B cell (primary cell): ENCODE measurements at places on chromosomes 16 and 17. TPM values are rescaled to one million over a fixed set of nuclear protein-coding genes. Genes with fewer than 3 reads are reported as not detected.

The SBK1 gene
- 0.22 and 0.78 TPM in 2 replicates for polyA plus RNA-seq

The STAT5A gene
- 48.8 and 63.0 TPM in 2 replicates for polyA plus RNA-seq

The CLEC10A gene
- polyA plus RNA-seq, result 0.15 and 0.99 TPM in 2 replicates

The FOXN1 gene
- polyA plus RNA-seq, result not detected in 2 replicates

The ARL6IP1 gene
- 52.0 and 144 TPM in 2 replicates for polyA plus RNA-seq

The CD19 gene
- polyA plus RNA-seq, result 478 and 548 TPM in 2 replicates

The FNDC8 gene
- not detected in 2 replicates for polyA plus RNA-seq

The MMP28 gene
- polyA plus RNA-seq, result 0.15 and 0.74 TPM in 2 replicates

The HCRT gene
- not detected in 2 replicates for polyA plus RNA-seq

The YBX2 gene
- polyA plus RNA-seq, result 0.15 TPM in 1 of 2 replicates, not detected in the other

The TMEM88 gene
- polyA plus RNA-seq, result 9.5 and 15.9 TPM in 2 replicates

The UTS2R gene
- 0.86 and 0.88 TPM in 2 replicates for polyA plus RNA-seq

The TSR1 gene
- polyA plus RNA-seq, result 10.2 and 12.5 TPM in 2 replicates

The WNT9B gene
- not detected in 2 replicates for polyA plus RNA-seq

The SOCS1 gene
- 21.9 and 29.7 TPM in 2 replicates for polyA plus RNA-seq

The CES3 gene
- 0.25 and 1.1 TPM in 2 replicates for polyA plus RNA-seq

The CTRL gene
- 17.8 and 19.0 TPM in 2 replicates for polyA plus RNA-seq

The RNF43 gene
- polyA plus RNA-seq, result 2.6 TPM in 2 replicates

The RAB26 gene
- polyA plus RNA-seq, result 0.95 and 1.2 TPM in 2 replicates
